ENCODE measurements at places on chromosomes 12 and 14. TPM values are rescaled to one million over a fixed set of nuclear protein-coding genes. Genes with fewer than 3 reads are reported as not detected.

DNA sequence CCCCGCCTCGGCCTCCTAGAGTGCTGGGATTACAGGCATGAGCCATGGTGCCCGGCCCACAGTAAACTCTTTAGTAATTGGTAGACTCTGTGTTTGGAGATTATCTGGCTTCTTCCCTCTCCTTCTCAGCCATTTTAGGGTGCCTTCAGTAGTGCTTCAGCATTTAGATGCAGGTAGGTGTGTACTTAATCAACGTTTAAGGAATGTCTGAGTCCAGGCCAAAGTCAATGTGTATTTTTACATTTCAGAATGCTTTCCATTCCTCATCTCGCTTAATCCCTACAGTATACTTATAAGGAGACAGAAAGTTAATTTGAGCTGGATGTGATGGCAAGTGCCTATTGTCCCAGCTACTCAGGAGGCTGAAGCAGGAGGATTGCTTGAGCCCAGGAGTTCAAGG is 20.5 kb upstream of the MGP start:
- no peaks in the 10 kb centered on the region for H3K27me3 ChIP-seq
- no peaks in the 10 kb centered on the region for H3K36me3 ChIP-seq
- no peak overlapping the region for H3K27ac ChIP-seq
- no peak for DNase-seq

GRCh38 chr14:93984987-93985410 is 8.6 kb upstream of the ASB2 start:
- H3K4me3 ChIP-seq = no peak overlapping the region
- H3K27ac ChIP-seq = no peak overlapping the region
- DNase-seq = peak; percentile 32

DNA sequence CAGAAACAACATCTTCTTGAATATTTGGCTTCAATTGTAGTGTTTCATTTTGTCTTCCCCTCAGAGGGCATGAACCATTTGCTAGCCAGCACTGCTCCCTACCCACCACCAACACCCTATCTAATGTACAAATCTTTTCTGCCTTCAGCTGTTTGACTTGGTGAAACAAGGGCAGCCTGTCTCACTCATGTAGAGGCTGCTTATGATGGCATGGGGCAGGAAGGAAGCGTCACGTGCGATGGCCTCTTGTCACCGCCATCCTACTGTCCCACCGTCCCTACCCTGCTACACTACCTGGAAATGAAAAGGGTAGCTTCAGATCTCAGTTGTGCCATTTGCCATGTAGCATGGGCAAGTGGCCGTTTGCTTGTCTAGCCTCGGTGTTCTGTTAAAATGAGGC is 29.9 kb upstream of the LRTM2 start:
- H3K36me3 ChIP-seq = peaks cover 26% of the 10 kb centered on the region
- H3K27ac ChIP-seq = no peak overlapping the region

- H3K4me1 ChIP-seq = peaks cover 3% of the 10 kb centered on the region
- H3K27me3 ChIP-seq = no peaks in the 10 kb centered on the region
- H3K36me3 ChIP-seq = peaks cover 39% of the 10 kb centered on the region
- no peak for DNase-seq
- H3K4me3 ChIP-seq = no peak overlapping the region
Observed at GRCh38 chr12:64716839-64717455, 42.3 kb downstream of the GNS start.

DNA sequence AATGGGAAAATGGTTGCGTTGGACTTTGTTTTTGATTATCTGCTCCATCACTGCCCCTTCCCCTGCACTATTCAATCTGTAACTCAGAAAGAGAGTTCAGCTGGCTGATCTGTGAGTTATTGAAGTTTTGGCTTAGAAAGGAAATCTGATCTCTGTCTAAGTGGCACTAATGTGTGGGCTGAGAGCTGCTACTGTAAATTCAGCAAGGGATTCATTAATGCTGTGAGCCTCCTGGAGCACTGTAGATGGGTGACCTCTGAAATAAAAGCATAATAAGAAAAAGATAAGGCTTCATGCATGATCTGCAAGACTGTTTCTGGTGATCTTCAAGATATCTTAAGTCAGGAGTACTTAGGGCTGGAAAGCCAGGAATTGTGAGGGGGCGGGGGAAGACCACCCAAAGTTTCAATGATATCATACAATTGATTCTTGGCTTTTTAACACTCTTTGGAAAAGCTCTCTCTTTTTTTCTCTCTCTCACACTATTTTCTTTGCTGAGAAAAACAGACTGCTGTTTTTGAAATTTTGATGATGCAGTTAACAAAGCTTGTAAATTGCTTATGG is 101.1 kb downstream of the C12orf75 start:
- H3K4me1 ChIP-seq = no peaks in the 10 kb centered on the region
- no peaks in the 10 kb centered on the region for H3K36me3 ChIP-seq
- no peak overlapping the region for H3K27ac ChIP-seq
- H3K4me3 ChIP-seq = no peak overlapping the region
- DNase-seq = no peak
- H3K27me3 ChIP-seq = no peaks in the 10 kb centered on the region

DNA sequence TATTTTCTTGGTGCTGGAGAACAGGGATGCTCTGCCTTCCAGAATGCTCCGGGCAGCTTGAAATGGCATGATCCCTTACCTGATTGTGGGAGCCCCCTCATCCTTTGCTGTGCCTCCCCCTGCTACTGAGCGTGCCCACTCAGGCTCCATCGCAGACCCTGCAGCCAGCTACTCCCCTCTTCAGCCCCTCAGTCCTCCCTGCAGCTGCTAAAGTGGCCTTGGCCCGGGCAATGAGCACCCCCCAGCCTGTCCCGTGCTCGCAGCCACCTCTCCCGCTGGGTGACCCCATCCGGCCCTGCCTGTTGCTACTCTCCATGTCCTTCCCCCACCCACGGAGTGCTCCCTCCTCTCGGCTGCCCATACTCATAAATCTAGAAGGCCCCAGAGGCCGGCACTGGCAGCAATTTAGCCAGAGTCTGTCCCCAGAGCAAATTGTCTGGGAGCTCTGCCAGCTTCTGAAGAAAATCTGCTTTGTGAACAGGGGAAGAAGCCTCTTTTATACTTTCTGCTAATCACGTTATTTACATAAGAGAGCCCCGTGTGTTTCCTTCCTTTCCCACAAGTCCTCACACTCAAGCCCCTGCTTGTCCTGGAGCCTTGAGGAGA is 143.7 kb upstream of the FRMD6 start:
- no peak overlapping the region for H3K27ac ChIP-seq
- no peaks in the 10 kb centered on the region for H3K4me1 ChIP-seq
- no peaks in the 10 kb centered on the region for H3K27me3 ChIP-seq
- H3K36me3 ChIP-seq = no peaks in the 10 kb centered on the region

DNA sequence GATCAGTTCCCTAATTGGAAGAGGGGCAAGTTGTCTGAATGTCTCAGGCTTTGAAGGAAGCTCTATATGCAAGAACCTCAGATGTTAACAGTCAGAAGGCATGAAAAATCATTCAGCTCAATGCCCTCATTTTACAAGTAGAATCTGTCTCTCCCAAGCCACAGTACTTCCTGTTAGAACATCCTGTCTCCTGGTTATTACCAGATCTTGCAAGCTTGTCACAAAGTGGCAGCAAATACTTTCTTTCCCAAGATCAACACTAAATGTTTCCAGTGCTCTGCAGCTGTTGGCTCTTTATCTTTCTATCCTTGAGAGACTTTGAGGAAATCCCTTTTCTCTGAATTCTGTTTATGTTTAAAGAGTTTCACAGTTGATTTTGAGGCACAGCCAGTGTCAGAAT is 235.5 kb downstream of the AKAP6 start:
- no peak overlapping the region for H3K27ac ChIP-seq
- no peaks in the 10 kb centered on the region for H3K27me3 ChIP-seq
- no peak for DNase-seq

DNA sequence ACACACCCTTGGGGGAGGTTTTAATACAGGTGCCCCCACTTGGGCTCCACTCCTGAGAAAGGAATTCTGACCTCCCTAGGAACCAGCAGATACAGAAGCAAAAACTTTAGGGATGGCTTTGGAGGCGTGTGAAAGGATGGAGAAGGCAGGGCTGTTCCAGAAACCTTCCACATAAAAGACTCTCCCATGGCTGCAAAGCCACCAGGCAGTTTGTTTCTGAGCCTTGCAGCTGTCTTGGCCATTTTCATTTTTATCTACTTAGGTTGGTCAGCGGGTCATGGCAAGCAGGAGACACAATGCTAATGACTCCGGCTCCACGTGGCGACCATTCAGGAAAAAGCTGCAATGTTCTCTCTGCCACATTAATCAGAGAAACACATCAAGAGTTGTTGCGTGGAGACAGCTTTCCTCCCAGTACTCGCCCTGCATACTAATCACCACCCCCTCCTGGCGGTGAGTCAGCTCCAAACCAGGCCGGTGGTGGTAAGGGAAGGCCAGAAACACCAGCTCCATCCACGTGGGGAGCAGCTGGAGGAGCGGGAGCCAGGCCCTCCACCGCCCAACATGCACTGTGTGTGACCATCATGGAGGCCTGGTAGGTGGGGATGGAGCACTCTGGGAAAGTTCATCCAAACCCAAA is 30.9 kb upstream of the IRF2BPL start:
- H3K4me3 ChIP-seq = no peak overlapping the region
- peaks cover 6% of the 10 kb centered on the region for H3K4me1 ChIP-seq
- H3K36me3 ChIP-seq = no peaks in the 10 kb centered on the region
- H3K27me3 ChIP-seq = peaks cover under 1% of the 10 kb centered on the region
- DNase-seq = peak; percentile 80

Gene MUCL1
- total RNA-seq = not detected

Gene TAS2R13
- total RNA-seq = 0.44 TPM

Gene SYCP3
- not detected for total RNA-seq

Gene EIF2B1
- total RNA-seq = 103 TPM

Gene KRT1
- total RNA-seq = not detected
